ENCODE measurements at places on chromosomes 1 and 21.
A peak's percentile ranks its signal among the peaks of the same experiment; 100 is the strongest.

DNA sequence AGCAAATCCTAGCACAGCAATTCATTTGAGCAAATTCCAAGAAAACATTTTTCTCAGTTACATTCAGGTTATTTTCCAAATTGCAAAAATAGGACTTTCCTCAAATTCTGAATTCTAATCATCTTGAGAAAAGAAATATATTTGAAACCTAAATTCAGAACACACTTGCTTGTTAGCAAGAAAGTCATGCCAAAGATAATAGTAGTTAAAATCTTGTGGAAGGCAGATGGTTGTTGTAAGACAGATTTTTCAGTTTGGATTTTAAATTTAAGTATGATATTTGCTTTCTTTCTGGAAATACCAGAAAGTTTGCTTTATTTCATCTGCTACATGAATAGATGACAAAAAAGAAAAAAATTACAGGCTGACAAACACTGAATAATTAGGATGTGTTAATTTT, 29.1 kb downstream of the SNX7 start:
- H3K4me3 ChIP-seq, result no peak overlapping the region
- H3K4me1 ChIP-seq, result no peaks in the 10 kb centered on the region
- no peak for DNase-seq
- no peaks in the 10 kb centered on the region for H3K27me3 ChIP-seq
- H3K36me3 ChIP-seq, result peaks cover 5% of the 10 kb centered on the region

- H3K27ac ChIP-seq, result no peak overlapping the region
- H3K36me3 ChIP-seq, result no peaks in the 10 kb centered on the region
- no peak overlapping the region for H3K4me3 ChIP-seq
- H3K4me1 ChIP-seq, result peaks cover 16% of the 10 kb centered on the region
Measured at GRCh38 chr1:28358716-28359115, 10.8 kb upstream of the PHACTR4 start.

GRCh38 chr1:51699391-51699790, 82.5 kb downstream of the OSBPL9 start:
- no peaks in the 10 kb centered on the region for H3K36me3 ChIP-seq
- no peaks in the 10 kb centered on the region for H3K27me3 ChIP-seq
- H3K4me1 ChIP-seq, result no peaks in the 10 kb centered on the region
- no peak for DNase-seq
- no peak overlapping the region for H3K4me3 ChIP-seq
- no peak overlapping the region for H3K27ac ChIP-seq

DNA sequence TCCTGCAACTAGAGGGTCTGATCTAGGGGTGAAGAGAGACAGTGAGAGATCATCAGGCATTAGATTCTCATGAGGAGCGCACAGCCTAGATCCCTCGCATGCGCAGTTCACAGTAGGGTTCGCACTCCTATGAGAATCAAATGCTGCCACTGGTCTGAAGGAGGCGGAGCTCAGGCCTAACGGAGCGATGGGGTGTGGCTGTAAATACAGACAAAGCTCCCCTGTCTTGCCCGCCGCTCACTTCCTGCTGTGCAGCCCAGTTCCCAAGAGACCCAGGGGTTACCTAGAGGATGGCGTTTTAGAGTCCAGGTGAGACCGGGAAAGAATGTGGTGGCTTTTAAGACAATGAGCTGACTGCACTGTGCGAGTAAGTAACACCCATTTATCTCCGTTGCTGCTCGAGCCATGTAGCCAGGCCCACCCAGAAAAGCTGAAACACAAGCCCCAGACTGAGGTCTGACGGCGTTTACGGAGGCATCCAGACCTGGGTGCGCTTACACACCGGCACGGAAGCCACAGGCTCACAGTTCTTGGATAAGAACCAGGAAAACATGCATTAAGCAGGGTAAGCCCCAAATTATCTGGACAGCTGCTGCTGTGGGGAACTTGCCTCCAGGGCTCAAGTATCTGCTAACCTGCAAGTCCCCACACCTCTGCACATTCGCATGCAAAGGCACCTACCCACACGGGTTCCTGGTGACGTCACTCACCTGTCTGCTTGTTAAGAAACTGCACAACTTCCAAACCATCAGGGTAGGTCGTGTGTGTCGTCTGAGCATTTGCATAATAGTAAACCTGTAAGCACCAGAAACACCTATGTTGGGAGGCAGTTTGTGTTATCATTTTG, 12.5 kb downstream of the TCP10L start:
- no peak overlapping the region for H3K4me3 ChIP-seq
- no peaks in the 10 kb centered on the region for H3K27me3 ChIP-seq
- no peak overlapping the region for H3K27ac ChIP-seq
- H3K36me3 ChIP-seq, result no peaks in the 10 kb centered on the region

- no peaks in the 10 kb centered on the region for H3K36me3 ChIP-seq
- H3K27me3 ChIP-seq, result 0 out of 2 replicates have a peak, but pooled peaks cover 3% of the 10 kb centered on the region
- H3K27ac ChIP-seq, result no peak overlapping the region
- H3K4me3 ChIP-seq, result no peak overlapping the region
- no peaks in the 10 kb centered on the region for H3K4me1 ChIP-seq
Measured at GRCh38 chr1:237671262-237671661, 219.5 kb downstream of the ZP4 start.

DNA sequence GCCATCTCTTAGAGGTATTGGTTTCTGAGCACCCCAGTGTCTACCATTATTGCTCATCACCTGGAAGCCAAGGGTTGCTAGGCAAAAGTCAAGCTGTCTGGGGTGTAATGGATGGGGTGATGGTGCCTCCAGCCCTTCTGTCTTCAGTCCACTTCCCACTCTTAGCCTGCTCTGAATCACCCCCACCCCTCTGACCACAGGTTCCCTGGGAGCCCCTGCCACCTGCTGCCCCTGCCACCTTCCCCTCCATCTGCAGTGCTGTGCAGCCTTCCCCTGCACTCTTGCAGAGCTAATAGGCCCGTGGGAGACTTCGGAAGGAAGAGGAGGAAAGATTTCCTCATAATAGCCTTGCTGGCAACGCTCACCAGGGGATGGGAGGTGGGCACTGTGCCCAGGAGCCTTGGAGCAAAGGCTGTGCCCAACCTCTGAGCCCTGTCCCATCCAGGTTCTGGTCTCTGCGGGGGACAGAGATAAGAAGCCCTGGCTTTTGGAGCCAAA, 35.5 kb downstream of the CAPN2 start:
- peak overlapping the region; percentile 69 for H3K27ac ChIP-seq
- DNase-seq, result peak; percentile 67
- H3K36me3 ChIP-seq, result peaks cover 91% of the 10 kb centered on the region
- no peak overlapping the region for H3K4me3 ChIP-seq

DNA sequence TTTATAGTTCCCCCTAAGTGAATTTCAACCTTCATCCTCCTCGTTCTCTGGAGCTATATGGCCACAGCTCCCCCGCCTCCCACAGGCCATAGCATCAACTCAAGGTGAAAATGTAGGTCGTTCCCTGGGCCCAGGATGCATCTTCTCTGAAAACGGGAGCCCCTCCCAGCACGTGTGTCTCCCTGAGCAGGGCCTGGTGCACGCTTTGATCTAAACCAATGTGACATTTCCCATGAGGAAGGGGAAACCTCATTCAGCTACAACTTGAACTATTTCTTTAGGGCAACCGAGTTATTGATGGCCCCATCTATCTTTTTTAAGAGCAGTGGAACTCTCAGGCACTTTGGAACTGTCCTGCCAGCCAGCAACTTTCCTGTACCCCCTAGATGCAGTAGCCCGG, 57.8 kb upstream of the BACE2 start:
- DNase-seq, result no peak
- H3K36me3 ChIP-seq, result no peaks in the 10 kb centered on the region
- H3K27me3 ChIP-seq, result peaks cover 57% of the 10 kb centered on the region
- H3K4me1 ChIP-seq, result no peaks in the 10 kb centered on the region
- H3K4me3 ChIP-seq, result no peak overlapping the region

GRCh38 chr1:163870666-163871065, 548.9 kb downstream of the NUF2 start:
- no peaks in the 10 kb centered on the region for H3K4me1 ChIP-seq
- H3K27ac ChIP-seq, result no peak overlapping the region

- H3K36me3 ChIP-seq, result no peaks in the 10 kb centered on the region
- H3K27ac ChIP-seq, result peak overlapping the region; percentile 85
- no peaks in the 10 kb centered on the region for H3K27me3 ChIP-seq
Measured at GRCh38 chr21:34598931-34599400, 15.9 kb downstream of the RCAN1 start.

- no peaks in the 10 kb centered on the region for H3K4me1 ChIP-seq
- no peaks in the 10 kb centered on the region for H3K36me3 ChIP-seq
- H3K4me3 ChIP-seq, result no peak overlapping the region
- no peak for DNase-seq
- H3K27ac ChIP-seq, result no peak overlapping the region
Measured at GRCh38 chr1:39910263-39910662, 8.5 kb upstream of the MYCL start.

DNA sequence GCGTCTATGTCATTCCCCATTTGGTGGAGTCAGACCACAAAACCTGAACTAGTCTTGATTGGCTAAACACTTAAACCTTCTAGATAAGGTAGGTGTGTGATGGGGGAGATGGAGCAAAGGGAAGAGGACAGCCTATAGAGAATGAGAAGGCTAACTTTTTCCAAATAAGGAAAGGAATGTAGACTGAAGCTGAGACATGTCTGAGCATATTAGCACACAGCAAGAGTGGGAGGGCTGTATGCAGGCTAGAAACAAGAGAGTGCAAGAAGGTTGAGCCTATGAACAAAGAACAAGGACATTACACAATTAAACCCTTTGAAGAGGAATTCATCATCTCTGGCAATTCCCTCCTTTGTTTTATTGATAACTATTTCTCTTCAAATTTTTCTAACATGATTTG, 89.2 kb upstream of the OLFM3 start:
- no peaks in the 10 kb centered on the region for H3K4me1 ChIP-seq
- H3K36me3 ChIP-seq, result no peaks in the 10 kb centered on the region
- H3K27me3 ChIP-seq, result 0 out of 2 replicates have a peak, but pooled peaks cover 3% of the 10 kb centered on the region
- H3K4me3 ChIP-seq, result no peak overlapping the region
- DNase-seq, result no peak
- H3K27ac ChIP-seq, result no peak overlapping the region

- no peak for DNase-seq
- no peak overlapping the region for H3K27ac ChIP-seq
- H3K4me3 ChIP-seq, result no peak overlapping the region
- H3K4me1 ChIP-seq, result no peaks in the 10 kb centered on the region
Measured at GRCh38 chr1:23237508-23237907, 20.2 kb upstream of the HTR1D start.

- H3K27me3 ChIP-seq, result no peaks in the 10 kb centered on the region
- no peaks in the 10 kb centered on the region for H3K36me3 ChIP-seq
- H3K27ac ChIP-seq, result no peak overlapping the region
Measured at GRCh38 chr1:168110896-168111545, 25.7 kb downstream of the GPR161 start.

DNA sequence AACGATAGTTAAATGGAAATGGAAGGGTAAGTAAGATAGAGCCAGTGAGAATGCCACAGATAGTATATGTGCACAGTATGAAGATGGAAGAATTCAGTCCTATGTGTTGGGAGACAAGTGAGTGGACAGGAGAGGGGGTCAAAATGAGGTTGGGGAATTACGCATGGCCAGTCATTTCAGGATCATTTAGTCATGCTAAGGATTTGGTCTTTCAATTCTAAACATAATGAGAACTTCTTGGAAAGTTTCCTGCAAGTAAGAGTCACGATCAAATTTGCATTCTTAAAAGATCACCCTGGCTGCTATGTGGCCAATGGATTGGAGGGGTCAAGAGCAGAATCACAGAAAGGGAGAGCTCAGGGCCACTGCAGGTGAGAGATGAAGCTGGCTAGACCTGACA, 64.0 kb upstream of the KCNK2 start:
- H3K4me3 ChIP-seq, result no peak overlapping the region
- no peaks in the 10 kb centered on the region for H3K36me3 ChIP-seq
- H3K27ac ChIP-seq, result no peak overlapping the region

GRCh38 chr21:44736291-44737004, 25.1 kb upstream of the TSPEAR start:
- no peak overlapping the region for H3K4me3 ChIP-seq
- H3K36me3 ChIP-seq, result peaks cover 16% of the 10 kb centered on the region
- no peaks in the 10 kb centered on the region for H3K27me3 ChIP-seq
- peaks cover 24% of the 10 kb centered on the region for H3K4me1 ChIP-seq
- H3K27ac ChIP-seq, result peak overlapping the region; percentile 67

DNA sequence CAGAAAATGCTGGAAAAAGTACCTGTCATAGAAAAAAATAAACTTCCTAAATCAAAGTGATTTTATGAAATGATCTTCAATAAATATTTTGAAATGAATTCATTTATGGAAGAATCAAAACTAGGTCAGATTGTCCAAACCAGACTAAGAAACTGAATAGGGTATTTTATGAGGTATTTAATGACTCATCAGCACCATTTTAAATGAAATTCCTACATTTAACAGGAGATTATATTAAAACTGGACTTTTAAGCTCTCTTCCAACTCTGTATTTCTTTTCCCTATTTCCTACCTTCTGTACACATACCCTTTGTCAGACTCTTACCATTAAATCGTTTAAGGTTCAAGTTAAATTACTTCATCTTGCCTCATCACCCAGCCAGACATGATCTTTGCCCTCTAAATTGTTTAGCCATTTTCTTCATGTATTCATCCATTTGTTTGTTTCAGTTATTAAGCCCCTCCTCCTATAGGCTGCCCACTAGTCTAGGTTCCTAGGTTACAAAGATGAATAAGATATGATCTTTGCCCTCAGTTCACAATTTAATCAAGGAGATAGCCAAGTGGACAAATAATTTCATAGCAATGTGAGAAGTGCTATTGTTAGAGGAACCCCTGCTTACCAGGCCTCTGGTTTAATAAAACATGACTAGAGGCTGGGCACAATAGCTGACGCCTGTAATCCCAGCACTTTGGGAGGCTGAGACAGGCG, 25.0 kb downstream of the TATDN3 start:
- H3K4me1 ChIP-seq, result peaks cover 11% of the 10 kb centered on the region
- no peaks in the 10 kb centered on the region for H3K36me3 ChIP-seq
- no peaks in the 10 kb centered on the region for H3K27me3 ChIP-seq
- H3K4me3 ChIP-seq, result no peak overlapping the region

DNA sequence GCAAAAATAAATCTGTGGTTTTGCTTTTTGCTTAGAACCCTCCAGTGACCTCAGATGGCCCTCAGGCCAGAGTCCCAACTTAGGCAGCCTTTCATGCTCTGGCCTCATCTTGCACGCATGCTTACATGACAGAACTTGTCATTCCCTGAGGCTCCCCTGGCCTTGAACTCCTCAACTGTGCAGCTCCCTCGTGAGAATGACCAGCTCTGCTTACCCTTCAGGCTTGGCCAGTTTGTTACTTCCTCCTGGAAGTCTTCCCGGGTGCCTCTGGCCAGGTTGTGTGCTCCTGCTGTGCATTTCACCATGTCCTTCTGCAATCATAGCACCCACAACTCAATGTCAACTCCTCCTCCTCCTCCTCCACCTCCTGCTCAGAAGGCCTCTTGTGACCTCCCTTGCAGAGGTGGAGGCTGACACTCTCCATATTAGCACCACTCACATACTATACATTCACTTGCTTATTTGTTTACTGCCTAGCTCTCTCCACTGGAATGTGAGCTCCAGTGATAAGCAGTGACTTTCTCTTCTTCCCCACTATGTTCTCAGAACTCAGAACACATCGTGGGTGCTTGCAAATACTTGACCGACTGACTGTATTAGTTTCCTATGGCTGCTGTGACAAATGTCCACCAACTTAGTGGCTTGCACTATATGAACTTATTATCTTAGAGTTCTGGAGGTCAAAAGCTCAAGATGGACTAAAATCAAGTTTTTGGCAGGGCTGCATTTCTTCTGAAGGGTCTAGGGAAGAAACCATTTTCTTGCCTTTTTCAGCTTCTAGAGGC, 41.9 kb downstream of the RCSD1 start:
- H3K4me3 ChIP-seq, result no peak overlapping the region
- H3K4me1 ChIP-seq, result no peaks in the 10 kb centered on the region
- H3K36me3 ChIP-seq, result no peaks in the 10 kb centered on the region
- no peak overlapping the region for H3K27ac ChIP-seq
- DNase-seq, result no peak
- H3K27me3 ChIP-seq, result peaks cover 24% of the 10 kb centered on the region
